ENCODE measurements at places on chromosomes 4 and X.

GRCh38 chrX:22015139-22015750 is 16.9 kb upstream of the PHEX start:
- DNase-seq, result no peak

- no peak for DNase-seq
These were observed 1037.9 kb upstream of the AGA start for GRCh38 chr4:178480105-178480504.

DNA sequence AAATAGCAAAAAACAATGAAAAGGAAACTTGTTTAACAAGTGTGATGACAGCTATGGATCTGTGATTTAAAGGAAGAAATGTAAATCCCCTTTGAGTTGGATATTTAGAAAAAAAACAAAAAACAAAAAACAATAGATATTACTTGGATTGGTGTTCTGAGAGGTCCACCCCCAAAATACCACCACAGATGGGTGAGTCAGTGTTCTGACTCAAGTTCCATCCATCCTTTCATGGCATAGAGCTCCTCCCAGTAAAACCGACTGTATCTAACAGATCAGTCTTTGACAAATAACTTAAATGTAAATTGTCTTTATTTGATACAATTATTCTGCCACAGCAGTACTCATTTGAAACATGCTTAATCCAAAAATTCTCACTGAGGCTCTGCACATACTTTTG is 27.4 kb downstream of the TMPRSS11B start:
- DNase-seq, result peak; percentile 16

DNA sequence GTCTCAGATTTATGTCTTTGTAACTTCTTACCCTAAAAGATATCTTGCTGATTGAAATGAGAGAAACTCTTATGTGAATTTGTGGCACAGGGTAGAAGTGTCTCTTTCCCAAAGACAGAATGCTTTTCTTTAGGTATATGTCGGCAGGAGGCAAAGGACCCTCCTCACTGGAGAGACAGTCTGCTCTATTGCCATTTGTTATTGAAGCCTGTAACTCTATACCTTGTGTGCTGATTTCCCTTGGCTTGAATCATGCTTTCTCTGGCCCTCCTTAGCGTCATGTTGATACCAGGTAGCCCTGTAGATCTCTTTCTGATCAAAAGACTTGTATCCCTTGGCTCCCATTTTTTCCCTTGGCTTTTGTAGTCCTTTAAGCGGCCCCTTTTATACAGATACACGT is 284.3 kb downstream of the CXXC4 start:
- DNase-seq, result no peak

- no peak for DNase-seq
These were observed 2.5 kb upstream of the RS1 start for GRCh38 chrX:18674417-18674787.

DNA sequence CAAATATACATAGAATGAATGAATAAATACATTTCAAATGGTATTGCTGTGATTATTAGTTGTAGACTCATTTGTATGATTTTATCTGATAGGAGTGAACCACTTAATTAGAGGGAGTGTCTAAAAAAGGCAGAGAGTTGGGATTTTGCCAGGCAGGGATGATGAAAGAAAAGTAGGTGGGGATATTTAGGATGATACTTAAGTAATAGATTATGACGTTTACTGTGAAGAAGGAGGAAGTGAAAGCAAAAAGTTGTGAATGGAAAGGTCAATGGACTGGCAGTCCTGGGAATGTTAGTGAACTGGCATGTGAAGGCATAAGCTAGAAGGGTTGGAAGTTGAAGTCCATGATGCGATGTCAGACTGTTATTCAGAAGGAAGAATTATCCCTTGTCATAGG is 917.1 kb downstream of the RAPGEF2 start:
- DNase-seq, result no peak

DNA sequence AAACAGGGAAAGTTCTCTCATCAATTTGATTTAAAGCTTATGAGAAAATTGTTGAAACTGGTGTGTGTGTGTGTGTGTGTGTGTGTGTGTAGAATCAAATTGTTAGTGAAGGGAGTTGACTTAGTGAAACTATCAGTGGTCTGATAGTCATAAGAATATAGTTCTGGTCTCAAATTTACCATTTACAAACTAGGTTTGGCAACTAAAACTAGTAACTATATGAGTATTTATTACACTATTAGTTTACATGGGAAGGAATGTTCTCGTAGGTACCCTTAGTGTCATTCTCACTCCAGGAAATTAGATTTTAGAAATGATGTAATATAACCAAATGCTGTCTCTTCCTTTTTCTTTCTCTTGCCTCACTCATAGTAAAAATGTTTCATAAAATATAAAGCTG is 11.9 kb downstream of the SULT1E1 start:
- no peak for DNase-seq

DNA sequence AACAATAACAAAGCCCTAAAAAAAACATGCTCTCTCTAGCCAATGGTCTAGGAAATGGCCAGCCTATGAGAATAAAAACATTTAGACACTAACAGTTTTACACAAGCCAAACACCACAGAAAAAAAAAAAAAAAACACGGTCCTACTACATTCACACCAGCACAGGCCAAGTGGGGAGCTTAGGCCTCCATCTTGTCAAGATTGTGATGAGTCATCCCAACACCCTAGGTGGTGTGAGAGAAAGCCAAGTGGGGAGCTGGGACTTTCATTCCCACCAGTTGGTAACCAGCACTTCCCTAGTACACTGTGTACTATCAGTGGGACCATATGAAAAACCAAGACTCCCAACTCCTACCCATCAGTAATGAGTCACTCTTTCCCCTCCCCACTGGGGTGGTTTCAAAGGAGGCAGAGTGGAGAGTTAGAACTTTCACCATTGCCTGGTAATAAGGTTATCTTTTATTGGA is 95.6 kb downstream of the ADAMTS3 start:
- DNase-seq, result no peak

GRCh38 chr4:174592985-174593335 is 70.7 kb upstream of the HPGD start:
- DNase-seq, result peak; percentile 44

GRCh38 chr4:54497947-54498346 is 159.8 kb upstream of the KIT start:
- DNase-seq, result no peak

DNA sequence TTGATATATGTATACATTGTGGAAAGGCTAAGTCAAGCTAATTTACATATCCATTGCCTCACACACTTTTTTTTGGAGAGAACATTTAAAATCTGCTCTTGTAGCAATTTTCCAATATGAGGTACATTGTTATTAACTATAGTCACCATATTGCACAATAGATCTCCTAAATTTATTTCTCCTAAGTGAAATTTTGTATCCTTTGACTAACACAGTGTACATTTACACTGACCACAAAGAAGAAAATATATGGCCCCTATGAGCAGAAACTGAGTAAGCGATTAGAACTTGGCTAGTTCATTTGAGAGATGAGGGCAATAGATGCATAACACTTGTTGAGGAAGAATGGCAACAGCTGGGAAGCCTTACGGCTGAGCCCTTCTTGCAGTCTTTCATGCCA is 20.3 kb upstream of the GUCY1B1 start:
- DNase-seq, result peak; percentile 53

- DNase-seq, result no peak
These were observed 128.1 kb downstream of the LAS1L start for GRCh38 chrX:65406532-65406931.

DNA sequence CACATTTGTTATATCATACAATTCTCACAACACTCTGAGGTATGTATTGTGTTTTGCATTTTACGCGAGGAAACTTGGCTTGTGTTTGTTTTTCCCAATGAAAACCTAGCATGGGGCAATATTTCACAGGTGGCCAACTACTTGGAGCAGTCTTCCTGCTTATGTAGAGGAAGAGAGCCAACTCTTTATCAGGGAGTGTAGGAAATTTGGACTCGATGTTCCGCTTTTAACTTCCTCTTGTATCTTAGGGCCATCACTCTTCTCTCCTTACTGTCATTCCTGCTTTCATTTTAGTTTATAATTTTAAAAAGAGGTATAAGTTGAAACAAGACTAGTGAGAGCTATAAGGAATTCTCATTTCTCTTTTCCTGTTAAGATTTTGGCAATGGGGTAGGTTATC is 107.7 kb upstream of the RPS6KA3 start:
- DNase-seq, result no peak

- DNase-seq, result peak; percentile 51
These were observed 294.5 kb downstream of the PDGFC start for GRCh38 chr4:156677131-156677531.

DNA sequence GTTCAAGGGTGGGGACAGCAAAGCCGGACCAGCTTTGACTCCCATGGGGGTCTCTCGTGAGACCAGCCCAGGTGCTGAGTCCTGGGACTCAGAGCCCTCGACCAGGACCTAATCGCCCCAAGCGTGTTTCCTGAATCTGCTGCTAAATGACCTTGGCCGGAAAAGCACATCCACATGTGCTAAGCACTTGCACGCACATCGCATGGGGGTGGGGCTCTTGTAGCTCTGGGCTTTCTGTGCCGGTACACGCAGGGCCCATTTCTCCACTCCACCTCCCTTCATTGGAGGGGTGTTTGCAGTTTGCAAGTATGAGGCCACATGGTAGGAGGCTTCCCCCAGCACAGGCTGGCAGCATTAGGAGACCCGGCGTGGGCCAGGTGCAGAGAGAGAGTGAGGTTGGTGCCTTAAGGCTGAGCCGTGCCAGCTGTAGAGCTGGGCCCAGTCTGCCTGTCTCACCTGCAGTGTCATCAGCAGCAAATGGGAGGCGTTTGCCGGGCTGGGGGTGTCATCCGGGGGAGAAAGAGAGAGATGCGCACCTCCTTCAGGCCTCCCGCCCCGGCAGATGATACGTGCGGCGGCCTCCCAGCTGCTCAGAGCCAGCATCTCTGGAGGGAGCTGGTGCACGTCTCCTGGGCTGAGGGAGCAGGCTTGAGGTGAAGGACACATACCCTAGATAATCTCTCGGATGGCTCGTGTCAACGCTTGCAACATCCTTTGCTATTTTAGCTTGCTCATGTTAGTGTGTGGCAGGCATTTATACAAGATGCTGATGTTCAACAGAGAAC is 45.2 kb upstream of the CLCN4 start:
- no peak for DNase-seq

GRCh38 chr4:157127571-157127970 is 51.6 kb downstream of the GLRB start:
- DNase-seq, result no peak

DNA sequence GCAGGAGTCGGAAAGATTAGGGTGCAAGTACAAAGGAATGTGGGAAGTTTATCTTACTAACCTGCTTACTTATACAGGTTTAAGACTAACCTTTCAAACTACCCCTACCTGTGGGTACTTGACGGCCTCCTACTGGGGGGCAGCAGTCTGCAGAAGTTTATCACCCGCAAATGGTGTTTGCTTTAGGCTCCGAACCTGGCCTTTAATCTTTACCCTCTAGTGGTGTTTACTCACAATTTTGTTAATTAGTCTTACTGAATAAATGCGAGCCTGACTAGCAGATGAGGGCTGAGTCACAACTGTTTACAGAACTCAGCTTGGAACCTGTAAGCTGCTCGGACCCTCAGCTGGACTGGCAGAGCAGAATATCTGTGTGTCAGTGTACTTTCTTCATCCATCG is 204.2 kb upstream of the GPRIN3 start:
- DNase-seq, result no peak

GRCh38 chr4:28518561-28519165 is 1658.0 kb downstream of the STIM2 start:
- DNase-seq, result peak; percentile 0

GRCh38 chr4:187332141-187332540 is 608.5 kb upstream of the FAT1 start:
- DNase-seq, result no peak

DNA sequence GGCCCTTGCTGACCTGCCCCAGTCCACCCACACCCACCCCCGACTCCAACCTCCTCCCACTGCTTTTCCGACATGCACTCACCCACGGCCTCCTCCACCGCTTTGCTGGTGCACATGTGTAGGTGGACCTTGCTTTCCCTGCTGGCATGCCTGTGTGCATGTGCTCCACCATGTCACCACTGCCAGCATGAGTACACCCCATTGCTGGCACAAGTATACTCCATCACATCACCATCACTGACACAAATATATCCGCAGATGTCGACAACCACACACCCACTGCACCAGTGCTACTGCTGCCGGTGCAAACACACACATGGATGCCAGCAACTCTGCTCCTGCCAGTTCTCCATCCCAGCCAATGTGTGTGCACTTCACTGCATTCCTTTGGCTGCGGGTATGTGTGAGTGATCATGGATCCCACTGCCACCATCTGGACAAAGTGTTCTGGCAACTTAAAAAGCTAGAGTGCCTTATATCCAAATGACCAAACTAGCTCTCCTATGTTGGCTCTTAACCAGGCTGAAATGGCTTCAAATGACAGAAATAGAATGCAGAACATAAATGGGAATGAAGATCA is 1072.3 kb downstream of the RAPGEF2 start:
- no peak for DNase-seq

All from astrocyte (in vitro differentiated cells and primary cell).